ENCODE measurements at places on chromosomes 13 and 19. TPM values are rescaled to one million over a fixed set of nuclear protein-coding genes. Genes with fewer than 3 reads are reported as not detected.

FGF21 gene
- total RNA-seq: not detected

PRTN3 gene
- not detected for total RNA-seq

CD70 gene
- not detected for total RNA-seq

ZNF284 gene
- 2.5 TPM for total RNA-seq

SLC10A2 gene
- total RNA-seq: 278 TPM

GRIN2D gene
- total RNA-seq: 0.47 TPM

TMIGD2 gene
- total RNA-seq: 2.5 TPM

PABPC3 gene
- total RNA-seq: 0.28 TPM

CYP2B6 gene
- total RNA-seq: 20.8 TPM

- no peak overlapping the region for H3K27ac ChIP-seq
- no peak overlapping the region for H3K4me3 ChIP-seq
- no peaks in the 10 kb centered on the region for H3K36me3 ChIP-seq
- no peaks in the 10 kb centered on the region for H3K4me1 ChIP-seq
- no peaks in the 10 kb centered on the region for H3K27me3 ChIP-seq
Observed at GRCh38 chr19:33683881-33684537, 62.3 kb downstream of the CHST8 start.

DNA sequence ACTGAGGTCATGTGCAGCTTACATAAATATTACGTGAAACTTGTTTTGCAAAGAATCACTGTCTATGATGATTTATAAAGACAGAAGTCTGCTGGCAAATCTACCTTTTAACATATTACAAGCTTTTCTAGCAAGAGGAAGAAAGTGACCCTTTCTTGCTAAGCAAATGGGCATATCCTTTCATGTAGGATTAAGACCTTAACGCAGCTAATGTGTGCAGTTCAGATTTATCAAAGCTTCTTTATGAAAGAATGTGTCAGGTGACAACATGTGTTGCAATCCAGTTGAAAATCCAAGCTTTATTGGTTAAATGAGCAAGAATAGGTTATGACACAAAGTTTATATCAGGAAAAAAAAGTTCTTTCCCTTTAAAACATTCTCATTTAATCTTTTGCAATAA is 115.6 kb upstream of the NBEA start:
- no peak overlapping the region for H3K4me3 ChIP-seq
- no peak for DNase-seq
- no peaks in the 10 kb centered on the region for H3K27me3 ChIP-seq
- no peaks in the 10 kb centered on the region for H3K4me1 ChIP-seq
- no peak overlapping the region for H3K27ac ChIP-seq

DNA sequence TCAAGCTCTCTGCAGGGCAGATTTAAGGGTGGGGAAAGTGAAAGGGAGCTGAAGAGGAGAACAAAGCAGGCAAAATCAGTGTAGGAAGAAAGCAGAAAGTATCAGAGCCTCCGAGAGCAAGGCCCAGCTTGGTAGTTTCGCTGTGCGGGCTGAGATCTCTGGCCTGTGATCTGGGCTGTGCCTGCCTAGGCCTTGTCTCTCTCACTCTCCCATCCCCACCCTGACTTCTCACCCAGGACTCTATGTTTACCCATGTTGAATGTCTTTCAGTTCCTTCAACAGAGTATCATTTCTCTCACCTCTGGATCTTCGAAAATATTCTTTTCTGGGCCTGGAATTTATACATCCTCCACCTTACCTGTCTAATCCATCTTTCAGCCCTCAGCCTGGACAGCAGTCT is 391.3 kb downstream of the FOXO1 start:
- no peak overlapping the region for H3K4me3 ChIP-seq
- no peaks in the 10 kb centered on the region for H3K4me1 ChIP-seq
- H3K27me3 ChIP-seq: no peaks in the 10 kb centered on the region
- H3K27ac ChIP-seq: no peak overlapping the region
- no peaks in the 10 kb centered on the region for H3K36me3 ChIP-seq
- DNase-seq: no peak

DNA sequence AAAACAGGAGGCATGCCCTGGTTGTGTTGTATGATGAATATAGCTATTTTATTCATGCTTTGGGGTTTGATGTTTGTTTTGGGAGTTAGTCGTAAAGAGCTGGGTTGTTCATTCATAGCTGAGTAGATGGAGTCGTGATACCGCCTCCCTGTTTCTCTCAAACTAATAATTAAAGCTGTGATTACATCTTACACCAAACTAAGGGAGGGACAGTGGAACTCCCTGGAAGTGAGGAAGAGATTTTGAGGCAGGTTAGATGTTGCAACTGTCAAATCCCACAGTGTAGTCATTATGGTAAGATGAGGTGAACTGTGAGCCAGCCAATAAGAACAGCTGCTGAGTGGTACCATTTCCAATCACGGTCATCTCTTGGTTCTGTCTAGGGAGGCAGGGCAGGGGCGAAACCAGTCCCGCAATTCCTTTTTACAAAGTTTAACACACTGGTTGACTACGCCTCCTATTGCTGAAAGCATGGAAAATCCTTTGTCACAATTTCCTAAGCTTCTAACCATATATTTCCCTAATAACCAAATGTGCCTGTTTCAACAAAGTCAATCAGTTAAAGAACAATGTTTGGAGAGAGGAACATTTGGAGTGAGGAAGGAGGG is 207.6 kb upstream of the SERP2 start:
- H3K4me1 ChIP-seq: no peaks in the 10 kb centered on the region
- H3K27me3 ChIP-seq: no peaks in the 10 kb centered on the region
- no peak for DNase-seq
- no peak overlapping the region for H3K4me3 ChIP-seq

- H3K27me3 ChIP-seq: no peaks in the 10 kb centered on the region
- H3K4me3 ChIP-seq: peak within 1 kb of the TSS; percentile 82
- peak; percentile 98 for DNase-seq
- peak within 1 kb of the TSS; percentile 71 for H3K27ac ChIP-seq
- no peaks in the 10 kb centered on the region for H3K4me1 ChIP-seq
Observed at GRCh38 chr19:8412783-8413628, at the start of gene MARCHF2. TSS of gene MARCHF2 (plus strand) at chr19:8413305. CDS start at chr19:8421841, 8,536 bp downstream.

Measured in Peyer's patch (tissue), 4 donors.